ENCODE measurements at places on chromosomes 16 and 17. TPM values are rescaled to one million over a fixed set of nuclear protein-coding genes. Genes with fewer than 3 reads are reported as not detected.

The KIF2B gene
- total RNA-seq = not detected

The C1QL1 gene
- total RNA-seq = 2.8 TPM

The DYNLRB2 gene
- 0.87 TPM for total RNA-seq

The CCL4L2 gene
- not detected for total RNA-seq

The UMOD gene
- not detected for total RNA-seq

The KCNH6 gene
- total RNA-seq = 0.80 TPM

The PYY gene
- 1.4 TPM for total RNA-seq

The STH gene
- not detected for total RNA-seq

The MAF gene
- total RNA-seq = 1.9 TPM

The SEPTIN12 gene
- 0.40 TPM for total RNA-seq

DNA sequence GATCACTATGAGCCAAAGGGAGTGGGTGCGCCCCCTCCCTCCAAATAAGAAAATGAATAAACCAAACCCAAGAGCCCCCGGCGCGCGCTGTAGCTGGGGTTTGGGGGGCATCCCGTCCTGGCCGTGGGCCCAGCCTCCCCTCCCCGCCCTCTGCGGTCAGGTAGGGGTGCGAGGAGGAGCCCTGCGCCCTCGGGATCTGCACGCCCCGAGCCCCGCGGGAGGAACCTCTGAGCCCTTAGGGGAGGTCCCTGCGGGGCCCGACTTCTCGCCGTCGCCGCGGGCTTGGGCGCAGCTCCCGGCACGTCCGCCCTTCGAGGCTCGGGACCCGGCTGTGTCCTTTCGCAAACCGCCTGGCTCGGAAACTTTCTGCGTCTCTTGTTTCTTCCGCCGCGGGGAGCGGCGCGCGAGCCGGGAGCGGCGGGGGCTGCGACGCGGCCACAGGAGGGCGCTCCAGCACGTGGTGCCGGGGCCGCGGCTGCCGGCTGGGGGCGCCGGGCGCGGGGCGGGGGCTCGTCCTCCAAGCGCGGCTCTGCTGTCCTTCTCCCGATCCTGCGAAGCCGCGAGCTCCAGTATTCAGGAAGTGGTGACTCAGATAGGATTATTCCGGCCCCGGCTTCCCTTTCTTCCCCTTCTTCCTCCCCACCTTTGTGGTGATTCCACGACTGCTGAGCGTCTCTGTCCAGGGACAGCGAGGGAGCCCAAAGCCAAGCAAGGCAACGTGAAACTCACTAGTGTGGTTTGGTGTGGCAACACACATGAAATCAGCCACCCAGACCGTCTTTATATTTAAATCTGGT lies 1.6 kb downstream of the PITPNC1 start:
- H3K27ac ChIP-seq = peak overlapping the region; percentile 36
- H3K27me3 ChIP-seq = no peaks in the 10 kb centered on the region
- peak overlapping the region; percentile 90 for H3K4me3 ChIP-seq

- peaks cover 25% of the 10 kb centered on the region for H3K36me3 ChIP-seq
- DNase-seq = peak; percentile 32
- no peaks in the 10 kb centered on the region for H3K4me1 ChIP-seq
- H3K27ac ChIP-seq = no peak overlapping the region
Observed at GRCh38 chr17:79948406-79948944, 87.2 kb downstream of the TBC1D16 start.

- no peak for DNase-seq
- peaks cover 39% of the 10 kb centered on the region for H3K27me3 ChIP-seq
- H3K4me3 ChIP-seq = no peak overlapping the region
- H3K36me3 ChIP-seq = no peaks in the 10 kb centered on the region
- no peak overlapping the region for H3K27ac ChIP-seq
Observed at GRCh38 chr16:2016407-2016922, 3.1 kb upstream of the NPW start.

- H3K4me1 ChIP-seq = peaks cover 4% of the 10 kb centered on the region
- H3K36me3 ChIP-seq = no peaks in the 10 kb centered on the region
- no peaks in the 10 kb centered on the region for H3K27me3 ChIP-seq
- no peak for DNase-seq
- no peak overlapping the region for H3K27ac ChIP-seq
- no peak overlapping the region for H3K4me3 ChIP-seq
Observed at GRCh38 chr17:19642373-19642893, 6.1 kb upstream of the ALDH3A2 start.

GRCh38 chr17:6352016-6352415 lies 82.9 kb downstream of the AIPL1 start:
- H3K27ac ChIP-seq = no peak overlapping the region
- no peaks in the 10 kb centered on the region for H3K4me1 ChIP-seq
- peak; percentile 20 for DNase-seq

DNA sequence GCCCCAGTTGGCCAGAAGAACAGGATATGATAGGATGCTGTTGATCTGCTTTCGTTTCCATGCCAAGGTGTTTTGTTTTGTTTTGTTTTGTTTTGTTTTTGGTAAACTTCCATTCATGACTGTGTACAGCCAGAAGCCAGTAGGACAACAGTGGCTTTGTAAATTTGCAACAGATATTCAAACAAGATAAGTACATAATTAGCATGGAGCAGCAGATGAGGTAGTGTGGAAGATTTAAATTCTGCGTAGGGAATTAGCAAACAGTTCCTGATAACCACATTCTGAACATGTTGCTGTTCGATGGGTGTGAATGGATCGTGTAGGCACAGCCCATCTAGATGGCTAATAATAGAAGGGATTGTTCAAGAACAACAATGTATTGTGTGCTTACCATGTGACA lies 1080.1 kb upstream of the RBFOX1 start:
- peaks cover 5% of the 10 kb centered on the region for H3K4me1 ChIP-seq
- H3K36me3 ChIP-seq = no peaks in the 10 kb centered on the region
- H3K4me3 ChIP-seq = no peak overlapping the region
- peaks cover 13% of the 10 kb centered on the region for H3K27me3 ChIP-seq

DNA sequence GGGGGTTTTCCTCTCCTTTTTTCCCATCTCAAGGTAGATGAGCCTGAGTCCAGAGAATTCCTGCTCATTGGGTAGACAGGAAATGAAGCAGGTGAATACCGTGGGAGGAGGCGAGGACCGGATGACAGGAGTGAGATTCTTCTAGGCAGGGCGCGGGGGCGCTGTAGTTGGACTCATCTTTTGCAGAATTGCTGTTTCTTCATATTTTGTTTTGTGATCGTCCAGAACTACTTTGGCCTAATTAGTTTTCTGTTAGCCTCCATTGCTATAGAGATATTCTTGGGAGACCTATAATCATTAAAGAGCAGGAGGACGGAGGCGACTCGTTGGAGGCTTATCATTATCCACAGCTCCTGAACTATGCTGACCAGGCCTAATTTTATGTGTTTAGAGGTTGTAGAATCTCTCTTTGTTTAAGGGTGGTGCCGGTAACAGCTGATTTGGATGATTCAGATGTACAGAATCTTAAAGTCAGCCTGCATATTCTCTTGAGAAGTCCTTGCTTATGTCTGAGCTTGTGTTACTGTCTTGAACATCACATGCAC lies 650 bp downstream of the ATP6V0A1 start:
- H3K36me3 ChIP-seq = peaks cover 16% of the 10 kb centered on the region
- DNase-seq = peak; percentile 77
- H3K27ac ChIP-seq = peak overlapping the region; percentile 65
- no peaks in the 10 kb centered on the region for H3K27me3 ChIP-seq

- H3K27me3 ChIP-seq = no peaks in the 10 kb centered on the region
- H3K36me3 ChIP-seq = no peaks in the 10 kb centered on the region
- H3K27ac ChIP-seq = no peak overlapping the region
- H3K4me1 ChIP-seq = no peaks in the 10 kb centered on the region
Observed at GRCh38 chr16:85417156-85417860, 195.8 kb upstream of the GSE1 start.

DNA sequence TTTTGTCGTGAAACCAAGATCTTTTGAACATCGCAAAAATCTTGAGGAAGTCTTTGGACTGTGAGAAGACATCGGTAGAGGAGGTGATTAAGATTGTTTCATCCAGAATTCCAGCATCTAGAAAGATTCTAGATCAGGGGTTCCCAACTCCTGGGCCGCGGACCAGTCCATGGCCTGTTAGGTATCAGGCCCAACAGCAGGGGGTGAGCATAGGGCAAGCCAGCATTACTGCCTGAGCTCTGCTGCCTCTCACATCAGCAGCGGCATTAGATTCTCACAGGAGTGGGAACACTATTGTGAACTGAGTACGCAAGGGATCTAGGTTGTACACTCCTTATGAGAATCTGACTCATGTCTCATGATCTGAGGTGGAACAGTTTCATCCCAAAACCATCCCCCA lies 600.6 kb upstream of the CDH11 start:
- H3K4me1 ChIP-seq = no peaks in the 10 kb centered on the region
- no peaks in the 10 kb centered on the region for H3K27me3 ChIP-seq
- no peak overlapping the region for H3K4me3 ChIP-seq
- no peaks in the 10 kb centered on the region for H3K36me3 ChIP-seq

GRCh38 chr16:12971241-12971640 lies 69.8 kb downstream of the SHISA9 start:
- H3K4me3 ChIP-seq = no peak overlapping the region
- H3K36me3 ChIP-seq = no peaks in the 10 kb centered on the region
- DNase-seq = peak; percentile 56
- H3K27ac ChIP-seq = no peak overlapping the region
- no peaks in the 10 kb centered on the region for H3K4me1 ChIP-seq

DNA sequence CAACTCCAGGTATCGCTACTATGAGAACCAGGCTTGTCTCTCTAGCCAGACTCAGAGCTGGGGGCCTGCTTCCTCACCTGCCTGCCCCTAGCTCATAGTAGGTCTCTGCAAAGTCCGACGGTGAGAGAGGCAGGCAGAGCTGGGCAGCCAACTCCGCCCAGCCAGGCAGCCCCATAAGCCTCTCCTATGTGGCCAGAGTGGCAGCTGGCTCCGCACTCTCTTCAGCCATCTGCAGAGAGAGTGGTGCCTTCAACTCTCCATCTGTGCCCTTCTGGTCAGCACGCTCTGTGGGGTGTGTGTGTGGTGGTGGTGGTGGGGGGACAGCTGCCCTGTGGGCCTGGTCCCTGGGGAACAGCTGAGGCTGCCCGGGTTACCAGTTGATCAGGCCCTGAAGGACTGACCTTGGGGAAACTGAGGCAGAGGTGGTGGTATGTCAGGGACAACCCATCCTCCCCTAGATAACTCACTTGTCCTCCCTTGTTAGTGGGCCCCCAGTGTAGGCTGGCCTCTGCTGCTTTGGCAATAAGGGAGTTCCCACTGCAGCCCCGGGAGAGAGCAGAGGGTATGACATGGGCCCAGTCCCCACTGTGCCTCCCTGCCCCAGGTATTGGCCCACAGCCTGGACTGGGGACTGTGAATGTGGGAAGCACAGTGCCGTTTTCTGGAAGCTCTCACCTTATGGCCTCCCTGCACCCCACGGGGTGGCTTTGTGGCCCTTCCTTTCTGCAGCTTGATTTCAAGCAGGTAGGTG lies 1.8 kb upstream of the ADGRG1 start:
- no peaks in the 10 kb centered on the region for H3K27me3 ChIP-seq
- peak overlapping the region; percentile 13 for H3K27ac ChIP-seq
- H3K4me3 ChIP-seq = no peak overlapping the region
- no peaks in the 10 kb centered on the region for H3K36me3 ChIP-seq
- peaks cover 2% of the 10 kb centered on the region for H3K4me1 ChIP-seq

- no peak overlapping the region for H3K4me3 ChIP-seq
- peaks cover 88% of the 10 kb centered on the region for H3K36me3 ChIP-seq
- no peaks in the 10 kb centered on the region for H3K27me3 ChIP-seq
- H3K27ac ChIP-seq = no peak overlapping the region
- H3K4me1 ChIP-seq = no peaks in the 10 kb centered on the region
Observed at GRCh38 chr17:58504826-58505351, 9.5 kb downstream of the MTMR4 start.

DNA sequence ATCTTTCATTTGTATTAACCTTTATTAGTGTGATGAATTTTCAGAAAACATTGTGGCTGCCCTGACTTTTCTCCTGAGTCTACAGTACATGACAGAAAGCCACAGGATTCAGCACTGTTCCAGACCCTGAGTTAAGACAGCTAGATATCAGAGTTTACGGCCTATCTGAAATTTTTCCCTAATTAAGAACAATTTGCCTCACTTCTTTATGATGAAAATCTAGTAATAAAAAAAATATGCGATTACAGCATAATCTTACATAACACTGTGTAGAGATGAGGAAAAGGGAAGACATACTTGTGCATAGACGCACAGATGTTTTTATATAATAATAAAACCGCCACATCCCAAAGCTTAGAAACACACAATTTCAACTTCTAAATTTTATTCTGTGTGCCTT lies 7.3 kb downstream of the SPOP start:
- H3K4me3 ChIP-seq = no peak overlapping the region
- no peaks in the 10 kb centered on the region for H3K4me1 ChIP-seq
- H3K27me3 ChIP-seq = no peaks in the 10 kb centered on the region
- H3K27ac ChIP-seq = no peak overlapping the region

GRCh38 chr17:77503293-77503655 lies 362.5 kb downstream of the SEC14L1 start:
- H3K27me3 ChIP-seq = no peaks in the 10 kb centered on the region
- no peak for DNase-seq
- H3K4me1 ChIP-seq = no peaks in the 10 kb centered on the region
- peaks cover 26% of the 10 kb centered on the region for H3K36me3 ChIP-seq

GRCh38 chr17:63760771-63761539 lies 12.4 kb downstream of the CCDC47 start:
- peaks cover 83% of the 10 kb centered on the region for H3K36me3 ChIP-seq
- H3K27ac ChIP-seq = no peak overlapping the region
- H3K4me3 ChIP-seq = no peak overlapping the region
- H3K4me1 ChIP-seq = no peaks in the 10 kb centered on the region
- H3K27me3 ChIP-seq = no peaks in the 10 kb centered on the region

DNA sequence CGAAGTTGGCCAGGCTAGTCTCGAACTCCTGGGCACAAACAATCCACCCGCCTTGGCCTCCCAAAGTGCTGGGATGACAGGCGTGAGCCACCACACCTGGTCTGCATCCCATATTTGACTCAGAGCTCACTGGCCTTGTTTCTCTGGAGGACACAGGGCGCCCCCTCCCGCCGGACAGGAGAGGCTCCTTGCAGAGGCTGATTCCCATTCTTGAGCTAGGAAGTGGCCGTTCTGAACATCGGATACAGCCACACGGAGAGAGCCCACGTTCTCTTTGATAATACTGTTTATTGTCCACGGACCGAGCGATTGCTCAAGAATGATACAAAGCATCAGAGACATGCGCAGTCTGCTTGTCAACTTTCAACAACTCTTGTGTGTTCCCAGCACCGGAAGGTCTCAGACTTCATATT lies 12.1 kb upstream of the USP36 start:
- no peaks in the 10 kb centered on the region for H3K4me1 ChIP-seq
- no peak overlapping the region for H3K27ac ChIP-seq
- H3K36me3 ChIP-seq = peaks cover 5% of the 10 kb centered on the region
- no peaks in the 10 kb centered on the region for H3K27me3 ChIP-seq
- DNase-seq = peak; percentile 78

GRCh38 chr17:79607940-79608623 lies 2.8 kb downstream of the RBFOX3 start:
- peak; percentile 96 for DNase-seq
- H3K36me3 ChIP-seq = no peaks in the 10 kb centered on the region
- no peak overlapping the region for H3K4me3 ChIP-seq

GRCh38 chr17:42521666-42522262 lies 14.3 kb upstream of the NAGLU start:
- no peaks in the 10 kb centered on the region for H3K27me3 ChIP-seq
- peak; percentile 32 for DNase-seq
- H3K27ac ChIP-seq = no peak overlapping the region
- H3K4me3 ChIP-seq = no peak overlapping the region
- peaks cover 19% of the 10 kb centered on the region for H3K4me1 ChIP-seq

Measured in endodermal cell (in vitro differentiated cells).